ENCODE measurements at places on chromosomes 11 and 22. TPM values are rescaled to one million over a fixed set of nuclear protein-coding genes. Genes with fewer than 3 reads are reported as not detected.

GRCh38 chr22:46229701-46230100 lies 20.4 kb downstream of the CDPF1 start:
- no peaks in the 10 kb centered on the region for H3K27me3 ChIP-seq
- H3K36me3 ChIP-seq = peaks cover 8% of the 10 kb centered on the region
- no peak for DNase-seq
- no peak overlapping the region for H3K4me3 ChIP-seq

- no peaks in the 10 kb centered on the region for H3K4me1 ChIP-seq
- no peak for DNase-seq
- no peaks in the 10 kb centered on the region for H3K27me3 ChIP-seq
- no peaks in the 10 kb centered on the region for H3K36me3 ChIP-seq
- no peak overlapping the region for H3K27ac ChIP-seq
- H3K4me3 ChIP-seq = no peak overlapping the region
Observed at GRCh38 chr11:4884361-4884760, 2.7 kb downstream of the OR51T1 start.

GRCh38 chr22:41022470-41023298 lies 69.7 kb upstream of the EP300 start:
- H3K36me3 ChIP-seq = no peaks in the 10 kb centered on the region
- no peaks in the 10 kb centered on the region for H3K27me3 ChIP-seq
- peak overlapping the region; percentile 97 for H3K27ac ChIP-seq

- H3K4me3 ChIP-seq = no peak within 1 kb of the TSS
- H3K4me1 ChIP-seq = peaks cover 9% of the 10 kb centered on the region
- no peak within 1 kb of the TSS for H3K27ac ChIP-seq
- H3K36me3 ChIP-seq = no peaks in the 10 kb centered on the region
Observed at GRCh38 chr11:36598051-36598450, at the start of gene RAG2. Gene RAG2 (minus strand): TSS chr11:36598236. CDS start chr11:36594168, 4,068 bp downstream.

DNA sequence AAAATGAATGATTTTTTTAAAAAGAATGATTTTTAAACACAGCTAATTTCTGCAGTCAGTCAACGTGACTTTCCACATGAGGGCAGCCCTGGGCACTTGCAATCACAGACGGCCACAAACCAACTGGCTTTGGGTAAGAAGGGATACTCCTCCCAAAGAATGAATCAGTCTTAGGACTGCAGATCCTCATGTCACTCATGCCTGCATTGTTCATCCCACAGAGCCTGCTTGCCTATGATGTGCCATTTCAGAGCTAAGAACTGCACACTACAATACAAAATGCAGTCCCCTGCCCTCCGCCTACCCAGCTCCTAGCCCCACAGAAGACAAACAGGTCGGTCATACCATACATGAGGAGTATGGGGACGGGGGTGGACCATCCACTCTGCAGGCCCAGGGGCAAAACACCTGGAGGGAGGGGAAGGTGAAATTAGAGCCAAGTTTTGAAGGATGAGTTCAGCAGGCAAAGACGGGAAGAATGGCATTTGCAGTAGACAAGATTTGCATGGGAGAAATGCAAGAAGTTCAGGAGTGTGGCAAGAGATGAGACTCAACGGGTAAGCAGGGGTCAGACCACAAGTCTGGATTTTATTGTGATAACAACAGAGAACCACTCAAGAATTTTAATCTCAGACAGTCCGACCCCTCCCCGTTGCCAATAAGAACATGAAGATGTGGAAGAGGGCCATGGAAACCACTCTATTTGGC lies 24.7 kb downstream of the PACSIN2 start:
- no peak for DNase-seq
- peak overlapping the region; percentile 87 for H3K27ac ChIP-seq
- H3K4me3 ChIP-seq = no peak overlapping the region
- no peaks in the 10 kb centered on the region for H3K36me3 ChIP-seq
- H3K27me3 ChIP-seq = no peaks in the 10 kb centered on the region

- H3K4me1 ChIP-seq = peaks cover 50% of the 10 kb centered on the region
- H3K27ac ChIP-seq = no peak overlapping the region
- no peaks in the 10 kb centered on the region for H3K27me3 ChIP-seq
- H3K36me3 ChIP-seq = no peaks in the 10 kb centered on the region
- no peak for DNase-seq
- H3K4me3 ChIP-seq = no peak overlapping the region
Observed at GRCh38 chr11:83023410-83023809, 48.3 kb downstream of the RAB30 start.

DNA sequence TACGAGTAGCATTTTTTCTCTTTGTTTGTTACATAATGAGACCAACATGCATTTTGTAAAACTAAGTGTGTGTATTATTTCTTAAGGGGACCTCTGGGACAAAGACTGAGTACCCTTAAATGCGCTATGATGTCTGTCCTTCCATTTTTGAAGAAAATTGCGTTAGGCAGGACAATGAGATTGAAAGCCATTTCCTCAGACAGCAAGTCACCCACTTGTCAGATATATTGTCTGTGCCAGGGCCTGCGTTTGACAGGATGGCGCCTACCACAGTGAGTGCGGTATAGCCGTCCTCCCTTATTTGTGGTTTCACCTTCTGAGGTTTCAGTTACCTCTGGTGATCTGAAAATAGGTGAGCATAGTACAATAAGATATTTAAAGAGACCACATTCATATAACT lies 2.2 kb downstream of the AP2A2 start:
- H3K36me3 ChIP-seq = peaks cover 7% of the 10 kb centered on the region
- DNase-seq = no peak
- no peak overlapping the region for H3K4me3 ChIP-seq
- H3K4me1 ChIP-seq = peaks cover 76% of the 10 kb centered on the region
- H3K27me3 ChIP-seq = no peaks in the 10 kb centered on the region
- H3K27ac ChIP-seq = no peak overlapping the region

The UBQLN3 gene
- not detected for total RNA-seq

The OR6T1 gene
- not detected for total RNA-seq

The KDM4D gene
- total RNA-seq = 0.33 TPM

The TESMIN gene
- total RNA-seq = 2.5 TPM

The KRTAP5-10 gene
- not detected for total RNA-seq

The CSTF3 gene
- 7.1 TPM for total RNA-seq

The TRIM6 gene
- 2.5 TPM for total RNA-seq

The GAB4 gene
- not detected for total RNA-seq

All from esophagus muscularis mucosa (tissue), 4 donors.